Stimulated activated CD8-positive, alpha-beta memory T cell treated with anti-CD3 and anti-CD28 coated beads, Interleukin-15, amount 100 ng/mL, for 24 hours (primary cell): ENCODE measurements at places on chromosomes 4 and X.

DNA sequence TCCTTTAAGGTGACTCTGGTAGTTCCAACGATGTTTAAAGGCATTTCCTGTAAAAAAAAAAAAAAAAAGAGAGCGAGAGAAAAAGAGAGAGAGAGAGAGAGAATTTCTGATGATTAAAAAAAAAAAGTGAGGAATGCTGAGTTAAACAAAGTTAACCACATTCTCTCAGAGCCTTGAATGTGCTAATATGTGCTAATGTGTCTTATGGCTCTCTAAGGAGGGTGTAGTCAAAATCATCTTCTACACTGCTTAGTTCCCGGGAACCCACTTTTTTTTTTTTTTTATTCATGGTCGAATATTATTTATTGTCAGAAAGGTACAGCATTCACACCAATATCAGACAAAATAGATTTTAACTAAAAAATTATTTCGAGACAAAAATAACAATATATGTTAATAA is 111.7 kb downstream of the SNCA start:
- no peak for DNase-seq

GRCh38 chr4:168177546-168178149 is 85.3 kb downstream of the ANXA10 start:
- DNase-seq = no peak

- no peak for DNase-seq
These were observed 133.7 kb upstream of the NDP start for GRCh38 chrX:44106864-44107263.

DNA sequence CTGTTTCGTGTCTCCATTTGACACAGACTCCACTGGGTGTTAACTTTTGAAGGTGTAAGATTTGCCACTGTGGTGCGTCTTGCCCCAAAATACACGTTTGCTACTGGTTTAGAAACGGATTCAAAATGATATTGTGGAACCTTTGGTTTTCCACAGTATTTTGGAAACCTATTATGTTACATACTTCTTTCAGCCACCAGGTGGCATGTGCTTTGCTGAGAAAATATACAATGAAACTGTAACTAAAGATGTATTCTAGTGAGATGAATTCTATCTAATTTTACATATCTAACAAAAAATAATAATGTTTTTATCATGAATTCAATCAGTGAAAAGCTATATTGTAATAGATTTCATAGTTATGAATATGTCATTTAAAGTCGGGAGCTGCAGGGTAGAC is 28.4 kb upstream of the SLITRK4 start:
- DNase-seq = no peak

DNA sequence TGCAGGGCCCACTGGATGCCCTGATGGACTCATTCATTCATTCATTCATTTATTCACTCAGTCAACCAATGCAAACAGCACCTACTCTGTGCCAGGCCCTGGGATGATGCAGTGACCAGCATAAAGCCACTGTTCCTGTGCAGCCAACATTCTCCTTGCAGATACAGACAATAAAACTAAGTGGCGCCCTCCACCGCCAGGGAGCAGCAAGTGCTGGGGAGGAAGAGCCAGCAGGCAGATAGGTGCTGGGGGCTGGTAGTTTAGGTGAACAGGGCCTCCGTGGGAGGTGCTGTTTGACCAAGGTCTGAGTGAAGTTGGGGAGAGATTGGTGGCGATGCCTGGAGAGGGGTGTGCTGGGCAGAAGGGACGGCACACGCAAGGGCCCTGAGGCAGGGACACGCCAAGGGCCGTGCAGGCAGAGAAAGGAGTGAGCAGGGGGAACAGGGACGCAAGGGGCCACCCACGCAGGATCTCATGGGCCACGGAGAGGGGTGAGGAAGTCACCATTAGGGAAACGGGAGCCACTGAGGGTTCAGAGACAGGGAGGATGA is 65.5 kb downstream of the WFS1 start:
- no peak for DNase-seq

DNA sequence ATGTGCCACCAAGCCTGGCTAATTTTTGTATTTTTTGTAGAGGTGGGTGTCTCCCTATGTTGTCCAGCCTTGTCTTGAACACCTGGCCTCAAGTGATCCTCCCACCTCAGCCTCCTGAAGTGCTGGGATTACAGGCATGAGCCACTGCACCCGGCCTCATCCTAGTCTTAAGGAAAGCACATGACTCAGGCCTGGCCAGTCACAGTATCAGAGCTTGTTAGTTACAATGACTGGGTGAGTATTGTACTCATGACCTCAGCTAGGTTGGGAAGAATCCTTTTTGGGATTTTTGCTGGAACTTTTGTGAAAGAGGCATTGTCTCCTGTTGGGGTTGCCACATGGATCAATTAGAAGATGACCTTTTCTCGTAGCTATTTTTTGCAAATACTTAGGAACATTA is 292.8 kb downstream of the RAPGEF2 start:
- no peak for DNase-seq

GRCh38 chr4:157810137-157810774 is 362.6 kb downstream of the GASK1B start:
- DNase-seq = no peak

DNA sequence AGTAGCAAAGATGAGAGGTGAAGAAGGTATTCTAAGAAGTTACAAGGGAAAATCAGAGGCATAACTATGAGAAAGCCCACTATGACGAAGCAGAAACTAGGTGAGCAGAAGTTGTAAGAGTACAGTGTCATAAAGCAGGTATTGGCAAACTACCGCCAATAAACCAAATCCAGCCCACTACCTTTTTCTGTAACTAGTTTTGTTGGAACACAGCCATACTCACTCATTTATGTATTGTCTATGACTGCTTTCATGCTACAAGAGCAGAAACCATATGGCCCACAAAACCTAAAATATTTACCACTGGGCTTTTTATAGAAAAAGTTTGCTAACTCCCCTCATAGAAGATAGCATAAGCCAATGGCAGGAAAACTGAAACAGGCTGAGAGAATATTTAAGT is 31.8 kb upstream of the ZCCHC13 start:
- no peak for DNase-seq

DNA sequence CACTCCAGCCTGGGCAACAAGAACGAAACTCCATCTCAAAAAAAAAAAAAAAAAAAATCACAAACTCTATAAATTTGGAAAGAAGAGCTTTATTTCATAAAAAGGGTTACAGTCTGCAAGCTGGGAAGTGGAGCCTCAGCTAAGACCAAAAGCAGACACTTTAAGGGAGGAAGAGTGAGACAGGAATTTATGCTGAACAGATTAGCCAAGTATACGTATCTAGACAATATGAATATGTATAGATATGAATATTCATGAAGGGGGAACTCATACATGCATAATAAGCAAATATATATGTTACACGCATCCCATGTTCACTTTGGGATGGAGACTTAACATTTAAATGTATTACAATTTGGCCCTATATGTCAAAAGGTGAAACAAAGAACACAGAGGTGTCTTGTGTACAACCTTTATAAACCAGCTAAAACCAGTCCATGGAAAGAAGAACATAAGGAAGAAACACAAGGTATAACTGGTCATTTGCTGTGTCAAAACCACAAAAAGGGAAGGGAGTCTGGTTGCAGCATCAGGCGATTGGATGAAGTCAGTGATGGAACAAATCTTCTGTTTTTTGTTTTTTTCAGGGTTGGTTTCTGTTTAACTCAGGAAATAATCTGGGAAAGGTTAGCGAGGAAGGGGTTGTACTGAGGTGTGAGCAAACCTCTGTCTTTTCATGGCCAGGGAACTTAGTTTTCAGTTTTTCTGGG is 130.0 kb upstream of the MAOA start:
- no peak for DNase-seq

GRCh38 chrX:30572004-30572403 is 5.6 kb downstream of the TASL start:
- no peak for DNase-seq

DNA sequence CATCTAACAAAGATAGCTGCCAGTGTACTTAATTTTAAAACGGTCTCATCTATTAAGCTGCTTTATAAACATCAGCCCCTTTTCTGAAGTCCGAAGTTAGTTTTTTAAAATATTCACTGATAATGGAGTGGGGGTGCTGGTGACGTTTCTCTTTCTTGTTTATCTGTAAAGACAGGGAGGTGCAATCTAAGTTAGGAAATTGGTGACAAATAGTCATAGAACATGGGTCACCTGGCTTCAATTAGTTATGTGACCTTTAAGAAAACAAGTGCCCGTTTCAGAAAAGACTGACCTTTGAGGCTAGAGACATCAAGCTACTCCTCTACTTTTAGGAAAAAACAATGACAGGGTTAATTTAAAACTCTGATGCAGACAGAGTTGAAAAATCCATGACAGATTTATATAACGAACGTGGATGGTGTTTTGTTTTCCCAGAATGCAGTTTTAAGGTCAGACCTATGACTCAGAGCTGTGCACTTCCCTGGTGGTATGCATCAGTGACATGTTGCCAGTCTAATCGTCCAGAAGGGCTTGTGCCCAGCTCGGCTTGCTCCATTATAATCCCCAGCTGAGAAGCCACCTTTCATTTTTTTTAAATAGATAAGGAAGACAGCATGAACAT is 38.2 kb downstream of the FHL1 start:
- no peak for DNase-seq

DNA sequence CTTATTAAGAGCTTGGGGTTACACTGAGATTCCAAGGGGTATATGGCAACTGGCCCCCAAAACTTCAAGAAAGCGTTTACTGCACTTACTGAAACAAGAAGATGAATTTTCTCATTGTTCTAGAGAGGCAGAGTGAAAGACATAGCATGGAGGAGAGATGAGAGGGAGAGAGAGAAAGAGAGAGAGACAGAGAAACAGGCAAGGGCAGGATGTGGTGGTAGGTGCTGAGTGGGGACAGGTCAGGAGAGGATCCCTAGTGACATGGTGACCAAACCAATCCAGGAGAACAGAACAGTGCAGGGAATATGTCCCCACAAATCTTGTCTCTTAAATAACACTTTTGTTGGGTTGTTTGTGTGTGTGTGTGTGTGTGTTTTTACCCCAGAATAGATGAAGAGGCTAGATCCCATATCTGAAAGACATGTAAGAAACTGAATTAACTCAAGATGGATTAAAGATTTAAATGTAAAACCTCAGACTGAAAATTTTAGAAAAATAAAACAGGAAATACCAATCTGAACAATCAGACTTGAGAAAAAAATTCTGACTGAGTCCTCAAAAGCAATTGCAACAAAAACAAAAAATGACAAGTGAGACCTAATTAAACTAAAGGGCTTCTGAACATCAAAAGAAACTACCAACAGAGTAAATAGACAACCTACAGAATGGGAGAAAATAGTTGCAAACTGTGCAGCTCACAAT is 202.2 kb downstream of the QDPR start:
- DNase-seq = no peak

GRCh38 chrX:55787063-55787462 is 69.5 kb downstream of the RRAGB start:
- no peak for DNase-seq

DNA sequence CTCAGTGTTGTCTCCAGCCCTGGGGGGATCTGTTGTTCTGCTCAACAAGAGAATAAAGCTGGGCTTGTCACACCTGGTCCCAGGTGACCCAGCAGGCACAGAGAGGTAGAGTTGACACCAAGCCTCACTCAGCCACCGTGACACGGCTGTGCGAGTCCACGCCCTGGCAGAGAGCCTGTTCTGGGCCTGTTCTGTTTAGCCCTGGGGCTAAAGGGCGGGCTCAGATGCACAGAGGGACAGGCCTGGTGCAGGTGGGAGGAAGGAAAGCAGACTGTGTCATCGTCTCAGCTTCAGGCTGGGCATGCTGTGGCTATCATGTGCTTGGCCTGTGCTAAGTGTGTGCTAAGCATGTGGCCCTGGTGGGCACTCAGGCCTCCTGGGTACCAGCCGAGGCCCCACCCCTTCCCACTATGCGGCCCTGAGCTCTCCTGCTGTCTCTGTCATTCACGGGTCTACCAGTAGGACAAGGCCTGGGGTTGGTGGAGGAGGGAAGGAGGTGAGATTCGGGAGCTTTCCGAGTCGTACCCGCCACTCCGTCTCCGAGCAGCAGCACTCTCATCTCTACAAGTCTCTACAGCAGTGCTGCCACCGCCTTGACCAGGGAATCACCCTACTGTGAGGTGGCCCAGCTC is 10.8 kb downstream of the WFS1 start:
- DNase-seq = no peak

GRCh38 chr4:104747635-104748034 is 252.9 kb upstream of the CXXC4 start:
- DNase-seq = no peak

GRCh38 chr4:20043991-20044390 is 207.7 kb upstream of the SLIT2 start:
- DNase-seq = no peak

GRCh38 chr4:150164956-150165629 is 86.8 kb downstream of the DCLK2 start:
- DNase-seq = no peak

- no peak for DNase-seq
These were observed 363.1 kb upstream of the ZFP42 start for GRCh38 chr4:187632260-187632995.

- DNase-seq = no peak
These were observed 43.3 kb upstream of the CTAG2 start for GRCh38 chrX:154696676-154697045.

DNA sequence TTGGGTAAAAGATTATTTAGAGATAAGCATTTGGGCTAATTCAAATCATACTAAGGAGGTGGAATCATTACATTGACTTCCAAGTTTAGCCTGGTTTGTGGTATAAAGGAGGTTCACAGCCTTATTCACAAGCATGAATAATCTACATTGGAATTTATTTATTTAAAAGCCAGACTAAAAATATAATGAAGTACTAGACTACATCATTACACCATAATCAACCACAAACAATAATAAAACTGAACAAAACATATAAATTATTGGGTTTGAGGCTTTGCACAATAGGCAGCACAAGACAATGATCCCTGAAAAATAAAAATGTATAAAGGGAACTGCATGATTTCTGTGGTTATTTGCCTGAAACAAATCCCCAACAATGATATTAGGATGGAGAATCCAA is 314.0 kb downstream of the GBA3 start:
- DNase-seq = no peak

GRCh38 chrX:40513012-40513411 is 67.8 kb upstream of the ATP6AP2 start:
- no peak for DNase-seq
